ENCODE measurements at places on chromosomes 1 and 21. TPM values are rescaled to one million over a fixed set of nuclear protein-coding genes. Genes with fewer than 3 reads are reported as not detected.

Gene SPRR1A
- total RNA-seq = not detected

- DNase-seq = peak; percentile 6
These were observed 156.9 kb upstream of the GJB5 start for GRCh38 chr1:34597877-34598514.

GRCh38 chr1:1435106-1435903, at the start of gene VWA1:
TSS of gene VWA1 (plus strand) at chr1:1435690. CDS start at chr1:1435749, 59 bp downstream.
- peak; percentile 58 for DNase-seq

DNA sequence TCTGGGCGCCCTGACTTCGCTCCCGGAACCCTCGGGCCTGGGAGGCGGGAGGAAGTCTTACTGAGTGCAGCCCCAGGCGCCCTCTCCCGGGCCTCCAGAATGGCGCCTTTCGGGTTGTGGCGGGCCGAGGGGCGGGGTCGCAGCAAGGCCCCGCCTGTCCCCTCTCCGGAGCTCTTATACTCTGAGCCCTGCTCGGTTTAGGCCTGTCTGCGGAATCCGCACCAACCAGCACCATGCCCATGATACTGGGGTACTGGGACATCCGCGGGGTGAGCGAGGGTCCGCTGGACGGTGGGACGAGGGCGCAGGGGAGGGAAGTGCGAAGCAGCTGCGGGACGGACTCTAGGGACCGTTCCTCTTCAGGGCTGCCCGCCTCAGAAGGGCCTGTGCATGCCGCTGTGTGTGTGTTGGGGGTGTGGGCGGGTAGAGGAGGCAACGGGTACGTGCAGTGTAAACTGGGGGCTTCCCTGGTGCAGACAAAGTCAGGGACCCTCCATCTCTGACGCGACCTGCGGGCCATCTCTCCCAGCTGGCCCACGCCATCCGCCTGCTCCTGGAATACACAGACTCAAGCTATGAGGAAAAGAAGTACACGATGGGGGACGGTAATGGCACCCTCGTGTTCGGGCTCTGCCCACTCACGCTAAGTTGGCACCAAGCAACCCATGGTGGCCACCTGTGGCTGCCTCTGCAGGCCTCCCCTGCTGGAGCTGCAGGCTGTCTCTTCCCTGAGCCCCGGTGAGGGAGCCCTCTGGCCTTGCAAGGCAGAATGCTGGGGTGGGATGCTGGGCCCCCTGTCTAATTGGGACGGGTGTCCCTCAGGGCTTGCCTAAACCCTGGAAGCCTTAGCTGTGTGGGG, at the start of gene GSTM1:
GSTM1 (plus strand) TSS at position 177 of the 859 bp plus-strand sequence; CDS start at position 234, 57 bp downstream.
- DNase-seq = no peak

DNA sequence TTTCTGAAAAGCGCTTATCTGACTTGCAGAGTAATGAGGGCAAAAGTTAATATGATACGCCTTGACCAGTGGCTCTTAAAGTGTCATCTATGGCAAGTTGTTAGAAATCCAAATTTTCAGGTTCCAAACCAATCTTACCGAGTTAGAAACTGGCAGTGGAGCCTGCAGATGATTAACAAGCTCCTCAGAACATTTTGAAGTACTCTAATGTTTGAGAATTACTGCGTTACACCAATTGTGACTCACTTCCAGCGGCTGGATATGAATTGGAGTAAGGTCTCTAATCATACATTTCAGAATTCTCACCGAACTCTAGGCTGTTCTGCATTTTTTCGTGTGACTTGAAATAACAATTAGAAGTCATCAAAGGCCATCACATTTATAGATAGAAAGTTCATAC, 73.5 kb upstream of the TMPRSS15 start:
- DNase-seq = no peak
